ENCODE measurements at places on chromosomes 13 and 19. TPM values are rescaled to one million over a fixed set of nuclear protein-coding genes. Genes with fewer than 3 reads are reported as not detected.

The PPP1R13L gene
- total RNA-seq = 16.6 TPM

The ZNF865 gene
- 0.53 TPM for total RNA-seq

- no peak for DNase-seq
Observed at GRCh38 chr13:41751734-41752445, 209.0 kb downstream of the VWA8 start.

DNA sequence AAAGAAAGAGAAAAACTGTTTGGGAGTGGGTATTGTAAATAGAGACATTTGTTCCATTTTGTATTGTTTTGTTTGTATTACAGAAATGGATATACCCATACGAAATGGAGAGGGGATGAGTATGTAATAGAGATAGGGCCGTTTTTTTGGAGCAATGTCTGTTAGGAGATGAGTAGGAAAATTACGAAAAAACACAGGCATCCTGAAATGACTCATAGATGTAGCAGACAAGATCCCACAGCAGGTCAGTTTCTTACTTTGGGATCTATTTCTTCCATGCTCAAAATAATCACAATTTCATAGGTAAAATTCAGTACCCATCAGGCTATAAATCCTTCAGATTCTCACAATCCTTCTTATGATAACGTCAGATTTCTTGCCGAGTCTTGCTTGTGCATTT is 779.4 kb upstream of the SLITRK1 start:
- no peak for DNase-seq

GRCh38 chr19:42255766-42256745 is 1.1 kb upstream of the ERF start:
- DNase-seq = no peak

DNA sequence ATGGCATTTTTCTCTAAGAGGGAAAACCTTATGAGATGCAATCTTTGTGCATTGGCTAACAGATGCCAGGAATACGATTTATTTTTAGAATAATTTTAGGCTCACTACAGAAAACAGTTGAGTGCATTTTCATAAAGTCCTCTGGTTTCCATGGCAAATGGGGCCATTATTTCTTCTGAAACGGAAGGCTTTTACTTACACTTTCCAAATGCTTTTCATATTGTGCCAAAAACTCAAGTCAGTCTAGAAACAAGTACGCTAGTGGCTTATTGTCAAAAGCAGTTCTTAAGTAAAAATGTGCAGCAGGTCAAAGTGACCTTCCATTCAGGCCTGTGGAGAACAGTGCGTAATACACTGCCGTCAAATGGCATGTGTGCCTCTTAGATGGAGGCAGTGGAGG is 628.7 kb downstream of the EFNB2 start:
- DNase-seq = no peak

The TLE6 gene
- total RNA-seq = not detected

DNA sequence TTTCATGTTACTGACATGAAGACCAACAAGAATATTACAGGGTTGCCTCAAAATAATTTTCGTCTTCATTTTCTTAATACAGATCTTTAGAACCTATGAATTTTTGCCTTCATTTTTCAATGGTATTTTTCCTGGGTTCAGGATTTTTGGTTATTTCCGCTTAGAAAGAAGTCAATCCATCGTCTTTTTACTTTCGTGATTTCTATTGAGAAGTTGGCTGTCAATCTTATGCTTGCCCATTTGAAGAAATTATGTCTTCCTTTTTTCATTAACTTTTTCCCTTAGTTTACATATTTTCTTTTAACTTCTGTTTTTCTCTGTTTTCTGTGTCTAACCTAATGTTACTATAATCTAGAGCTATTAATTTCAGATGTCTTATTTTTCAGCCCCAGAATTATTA is 868.9 kb upstream of the SLC10A2 start:
- DNase-seq = no peak

DNA sequence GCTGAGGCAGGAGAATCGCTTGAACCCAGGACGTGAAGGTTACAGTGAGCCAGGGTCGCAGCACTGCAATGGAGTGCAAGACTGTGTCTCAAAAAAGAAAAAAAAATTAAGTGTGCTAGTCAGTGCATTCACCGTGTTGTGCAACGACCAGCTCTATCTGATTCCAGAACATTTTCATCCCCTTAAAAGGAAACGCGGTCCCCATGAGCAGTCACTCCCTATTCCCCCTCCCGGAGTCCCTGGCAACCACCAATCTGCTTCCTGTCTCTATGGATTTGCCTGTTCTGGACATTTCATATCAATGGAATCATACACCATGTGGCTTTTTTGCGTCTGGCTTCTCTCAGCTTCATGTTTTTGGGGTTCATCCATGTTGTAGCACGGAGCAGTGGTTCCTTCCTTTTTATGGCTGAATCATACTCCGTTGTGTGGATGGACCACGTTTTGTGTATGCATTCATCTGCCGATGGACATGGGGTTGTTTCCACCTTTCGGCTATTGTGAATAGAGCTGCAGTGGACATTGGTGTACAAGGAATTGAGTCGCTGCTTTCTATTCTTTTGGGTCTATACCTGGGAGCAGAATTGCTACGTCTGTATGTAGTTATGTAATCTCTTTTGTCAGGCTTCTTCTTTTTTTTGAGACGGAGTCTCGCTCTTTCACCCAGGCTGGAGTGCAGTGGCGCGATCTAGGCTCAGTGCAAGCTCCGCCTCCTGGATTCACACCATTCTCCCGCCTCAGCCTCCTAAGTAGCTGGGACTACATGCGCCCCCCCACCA is 19.8 kb downstream of the MYO9B start:
- DNase-seq = no peak

- DNase-seq = no peak
Observed at GRCh38 chr13:80312012-80312704, 28.8 kb downstream of the SPRY2 start.

DNA sequence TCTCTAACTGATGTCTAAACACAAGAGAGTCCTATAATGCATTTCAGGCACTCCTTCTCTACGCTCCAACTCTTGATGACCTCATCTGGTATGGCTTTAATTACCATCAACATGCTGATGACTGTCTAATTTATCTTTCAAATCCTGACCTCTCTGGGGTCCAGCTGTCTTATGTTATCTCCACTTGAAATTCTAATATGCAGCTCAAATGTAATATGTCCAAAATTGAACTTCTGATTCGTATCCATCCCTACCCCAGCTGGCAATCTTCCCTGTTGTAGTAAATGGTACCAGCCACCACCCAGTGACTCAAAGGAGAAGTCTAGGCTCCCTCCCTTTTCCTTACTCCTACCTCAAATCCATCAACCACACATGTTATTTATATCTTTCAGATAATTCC is 288.0 kb upstream of the SLC10A2 start:
- DNase-seq = no peak

The PRODH2 gene
- not detected for total RNA-seq

The PDX1 gene
- total RNA-seq = not detected

Data from bronchial epithelial cell (primary cell).